ENCODE measurements at places on chromosomes 5 and 9. TPM values are rescaled to one million over a fixed set of nuclear protein-coding genes. Genes with fewer than 3 reads are reported as not detected.

- no peak for DNase-seq
- H3K27me3 ChIP-seq = no peaks in the 10 kb centered on the region
- no peak overlapping the region for H3K4me3 ChIP-seq
- H3K27ac ChIP-seq = no peak overlapping the region
- peaks cover 18% of the 10 kb centered on the region for H3K4me1 ChIP-seq
Measured at GRCh38 chr5:72144762-72145161, 37.5 kb downstream of the MAP1B start.

DNA sequence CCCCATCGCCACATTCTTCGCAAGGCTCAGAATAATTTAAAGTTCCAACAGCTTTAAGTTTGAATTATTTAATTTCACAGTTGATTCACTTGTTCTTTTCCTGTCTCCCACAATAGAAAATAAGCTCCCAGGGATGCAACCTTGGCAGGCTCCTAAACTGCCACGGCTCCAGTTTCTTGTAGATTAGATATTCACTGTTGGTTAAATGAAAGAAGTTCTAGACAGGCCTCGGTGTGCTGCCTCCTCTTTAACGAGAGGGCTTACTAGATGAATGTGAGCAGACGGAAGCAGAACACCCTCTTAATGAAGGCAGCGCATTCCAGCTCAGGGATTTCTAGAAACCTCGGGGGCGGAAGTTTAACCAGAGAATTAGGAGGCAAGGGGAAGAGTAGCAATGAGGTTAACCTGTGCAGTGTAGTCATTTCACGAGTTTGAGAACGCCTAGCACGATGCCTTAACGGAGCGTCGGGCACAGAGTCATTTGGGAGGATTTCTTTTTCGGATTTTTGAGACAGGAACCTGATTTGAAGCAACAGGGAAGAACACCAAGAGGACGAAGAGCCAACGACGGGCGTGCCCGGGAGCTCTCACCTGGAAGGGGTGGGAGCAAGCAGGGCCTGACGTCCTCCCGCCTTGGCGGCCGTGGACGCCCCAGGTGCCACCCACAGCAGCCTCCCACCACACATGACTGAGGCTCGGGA lies 637 bp upstream of the SMC5 start:
- H3K27ac ChIP-seq = peak overlapping the region; percentile 99
- peaks cover 10% of the 10 kb centered on the region for H3K4me1 ChIP-seq
- DNase-seq = peak; percentile 52
- H3K27me3 ChIP-seq = no peaks in the 10 kb centered on the region
- H3K4me3 ChIP-seq = peak overlapping the region; percentile 61

DNA sequence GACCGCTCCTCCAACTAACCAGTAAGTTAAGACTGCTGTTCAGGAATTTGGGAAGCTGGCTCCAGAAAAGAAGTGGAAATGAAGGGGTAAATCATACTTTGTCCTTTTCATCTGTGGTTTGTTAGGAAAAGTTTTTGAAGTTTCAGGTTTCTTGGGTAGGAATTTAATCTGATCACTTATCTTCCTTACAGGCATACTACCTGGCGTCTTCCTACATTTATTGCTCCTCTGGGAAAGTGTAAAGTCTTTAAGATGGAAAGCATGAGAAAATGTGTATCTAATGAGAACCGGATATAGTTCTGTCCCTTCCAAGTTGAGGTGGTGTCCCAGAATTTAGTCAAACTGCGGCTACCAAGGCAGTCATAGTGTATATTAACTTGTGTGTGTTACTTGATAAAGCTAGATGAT lies 1.3 kb downstream of the RASA1 start:
- no peaks in the 10 kb centered on the region for H3K36me3 ChIP-seq
- peak; percentile 5 for DNase-seq
- H3K4me3 ChIP-seq = peak overlapping the region; percentile 79
- H3K27me3 ChIP-seq = no peaks in the 10 kb centered on the region

The NR5A1 gene
- not detected for polyA plus RNA-seq

The RNF224 gene
- polyA plus RNA-seq = not detected

DNA sequence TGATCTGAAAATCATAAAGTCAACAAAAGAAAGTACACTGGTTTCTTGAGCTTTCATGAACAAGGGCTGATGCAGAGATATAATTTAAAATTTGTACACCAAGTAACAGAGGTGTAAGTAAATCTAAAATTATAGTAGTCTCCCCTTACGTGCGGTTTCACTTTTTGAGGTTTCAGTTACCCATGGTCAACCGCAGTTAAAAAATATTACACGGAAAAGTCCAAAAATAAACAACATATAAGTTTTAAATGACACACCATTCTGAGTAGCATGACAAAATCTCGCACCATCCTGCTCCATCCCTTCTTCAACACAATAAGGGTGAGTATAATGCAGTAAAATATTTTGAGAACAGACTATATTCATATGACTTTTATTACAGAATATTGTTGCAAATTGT lies 54.4 kb downstream of the AUH start:
- no peak for DNase-seq
- no peaks in the 10 kb centered on the region for H3K36me3 ChIP-seq
- H3K4me3 ChIP-seq = no peak overlapping the region
- H3K27ac ChIP-seq = no peak overlapping the region
- H3K27me3 ChIP-seq = no peaks in the 10 kb centered on the region
